ENCODE measurements at places on chromosomes 7 and 10.

- no peak for DNase-seq
Measured at GRCh38 chr7:15829691-15830090, 143.2 kb upstream of the MEOX2 start.

DNA sequence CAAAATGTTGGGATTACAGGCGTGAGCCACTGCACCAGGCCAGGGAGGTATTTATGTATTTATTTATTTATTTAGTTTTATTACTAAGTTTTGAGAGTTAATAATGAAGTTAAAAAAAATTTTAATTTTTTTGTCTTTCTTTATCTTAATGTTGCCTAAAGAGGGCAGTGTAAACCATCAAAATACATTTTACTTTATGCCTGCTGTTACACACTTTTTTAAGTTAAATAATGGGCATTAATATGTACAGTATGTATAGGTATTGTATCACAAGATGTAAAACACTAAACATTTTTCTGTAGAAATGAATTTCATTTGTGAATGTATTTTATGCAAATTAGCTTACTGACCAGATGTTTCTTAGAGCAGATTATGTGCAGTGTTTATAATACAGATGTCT is 129.4 kb downstream of the AASS start:
- DNase-seq = no peak

GRCh38 chr7:23315366-23315765 is 16.2 kb downstream of the MALSU1 start:
- no peak for DNase-seq

- no peak for DNase-seq
Measured at GRCh38 chr10:72753760-72754231, 61.9 kb downstream of the MCU start.

DNA sequence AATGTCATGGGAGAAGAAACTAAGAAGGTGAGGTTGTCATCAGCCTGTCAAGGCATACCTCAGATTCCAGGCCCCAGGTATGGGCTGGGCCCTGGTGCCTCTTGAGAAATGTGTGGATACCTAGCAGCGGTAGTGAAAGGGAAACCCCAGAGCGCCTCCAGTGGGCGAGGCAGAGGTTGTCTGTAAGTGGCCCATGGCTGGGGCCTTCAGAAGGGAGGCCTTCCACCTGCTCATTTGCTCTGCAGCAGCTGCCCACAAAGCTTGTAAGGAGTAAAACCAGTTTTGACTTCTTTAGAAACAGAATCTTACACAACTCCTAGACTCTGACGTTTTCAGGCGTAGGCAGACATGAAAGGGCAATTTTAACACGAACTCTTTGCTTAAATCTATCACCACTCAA is 509.9 kb downstream of the PARD3 start:
- no peak for DNase-seq

DNA sequence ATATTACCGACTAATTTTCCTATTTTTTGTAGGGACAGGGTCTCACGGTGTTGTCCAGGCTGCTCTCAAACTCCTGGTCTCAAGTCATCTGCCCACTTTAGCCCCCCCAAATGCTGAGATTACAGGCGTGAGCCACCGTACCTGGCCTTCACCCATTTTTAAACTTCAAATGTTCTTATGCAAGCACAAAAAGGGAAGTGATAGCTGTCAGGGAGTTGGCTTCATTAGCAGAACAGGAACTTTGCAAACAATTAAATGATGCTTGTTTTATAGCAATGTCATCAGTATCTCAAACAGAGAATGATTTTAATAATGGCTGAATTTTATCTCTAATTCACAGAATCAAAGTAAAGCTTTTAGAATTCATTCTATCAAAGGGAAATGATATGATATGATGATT is 49.8 kb upstream of the FAM171A1 start:
- no peak for DNase-seq

DNA sequence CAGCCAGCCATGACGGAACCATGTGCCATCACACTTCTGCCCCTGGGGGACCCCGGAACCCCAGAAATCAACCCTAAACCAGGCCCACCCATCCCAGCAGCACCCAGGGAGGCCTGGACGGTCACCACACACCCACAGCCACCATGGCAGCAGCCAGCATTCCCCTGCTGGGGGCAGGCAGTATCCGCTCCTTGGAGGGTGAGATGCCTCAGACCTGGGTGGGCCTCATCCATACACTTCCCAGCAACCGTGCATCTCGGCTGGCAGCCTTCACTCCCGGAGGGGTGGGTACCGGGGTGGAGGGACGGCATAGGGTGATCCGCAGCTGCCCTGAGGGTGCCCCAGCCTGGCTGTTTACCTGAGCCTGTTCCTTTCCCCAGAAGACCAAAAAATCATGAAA is 69.1 kb upstream of the FAM20C start:
- DNase-seq = no peak

DNA sequence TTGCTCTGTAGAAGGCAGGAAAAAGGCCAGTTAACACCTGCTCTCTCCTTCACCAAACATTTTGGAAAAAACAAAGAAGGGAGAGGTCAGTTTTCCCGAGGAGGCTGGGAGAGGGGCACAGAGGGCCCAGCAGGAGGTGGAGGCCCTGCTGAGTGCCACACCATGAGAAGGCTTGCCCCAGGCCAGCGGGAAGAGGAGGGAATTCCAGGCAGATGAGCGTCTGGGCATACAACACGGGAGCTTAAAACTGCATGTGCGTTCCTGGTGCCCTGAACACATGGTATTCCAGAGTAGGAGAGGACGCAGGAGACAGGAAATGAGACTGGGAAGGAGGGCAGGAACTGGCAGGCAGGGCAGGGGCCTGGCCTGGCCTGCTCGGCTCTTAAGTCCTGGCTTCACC is 182.4 kb downstream of the CCDC3 start:
- DNase-seq = no peak

DNA sequence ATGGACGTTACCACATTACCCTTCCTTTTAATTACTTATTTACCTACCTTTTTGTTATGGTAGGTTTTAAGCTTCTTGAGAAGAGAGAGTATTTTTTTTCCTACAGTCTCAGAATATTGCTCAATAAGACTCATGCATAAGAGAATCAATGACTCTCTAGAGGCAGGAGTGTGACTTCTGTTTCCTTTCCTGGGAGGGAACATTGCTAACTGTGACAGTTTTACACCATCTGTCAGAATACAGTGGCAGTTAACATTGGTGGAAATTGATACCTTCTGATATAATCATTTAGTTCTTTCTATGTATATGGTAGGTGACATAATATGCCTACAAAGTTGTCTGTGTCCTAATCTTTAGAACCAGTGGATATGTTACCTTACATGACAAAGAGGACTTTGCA is 348.7 kb upstream of the POT1 start:
- no peak for DNase-seq

DNA sequence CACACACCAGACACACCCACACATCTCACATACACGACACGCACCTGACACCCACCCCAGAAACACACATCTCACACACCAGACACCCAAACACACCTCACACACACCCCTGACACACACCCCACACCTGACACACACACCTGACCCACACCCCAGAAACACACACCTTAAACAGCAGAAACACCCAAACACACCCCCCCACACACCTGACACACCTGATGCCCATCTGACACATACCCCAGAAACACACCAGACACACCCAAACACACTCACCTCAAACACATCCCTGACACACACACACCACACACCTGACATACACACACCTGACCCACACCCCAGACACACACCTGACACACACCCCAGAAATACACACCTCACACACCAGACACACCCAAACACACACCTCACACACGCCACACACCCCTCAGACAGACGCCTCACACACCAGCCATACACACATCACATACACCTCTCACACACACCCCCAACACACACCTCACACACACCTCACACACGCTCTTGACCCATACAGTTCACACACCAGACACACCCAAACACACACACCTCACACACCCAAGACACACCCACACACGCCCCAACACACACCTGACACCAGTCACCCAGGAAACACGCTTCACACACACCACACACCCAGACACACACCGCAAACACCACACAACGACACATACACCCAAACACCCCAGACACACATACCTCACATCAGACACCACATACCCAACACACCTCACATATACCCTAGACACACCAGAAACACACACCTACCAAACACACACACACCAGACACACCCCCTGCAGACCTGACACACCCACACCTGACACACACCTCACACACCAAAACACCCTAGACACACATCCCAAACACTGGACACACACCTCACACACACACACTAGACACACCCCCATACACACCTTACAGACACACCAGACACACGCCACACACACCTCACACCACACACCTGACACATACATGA is 1.7 kb upstream of the CALY start:
- no peak for DNase-seq
